Stimulated activated CD4-positive, alpha-beta T cell treated with anti-CD3 and anti-CD28 coated beads, Interleukin-1b, Interleukin-23, amount 100 ng/mL, for 1 hour (primary cell): ENCODE measurements at places on chromosomes 4 and X.

- no peak for DNase-seq
Observed at GRCh38 chr4:122873821-122874593, 47.4 kb downstream of the FGF2 start.

- DNase-seq: no peak
Observed at GRCh38 chrX:149849787-149850186, 31.2 kb upstream of the MAGEA8 start.

- no peak for DNase-seq
Observed at GRCh38 chr4:171875291-171875690, 62.1 kb downstream of the GALNTL6 start.

GRCh38 chrX:150651906-150652305 lies 41.3 kb upstream of the MTMR1 start:
- no peak for DNase-seq

GRCh38 chrX:153831429-153832150 lies 1.2 kb upstream of the PDZD4 start:
- DNase-seq: no peak

- DNase-seq: no peak
Observed at GRCh38 chrX:115226929-115227328, 7.0 kb downstream of the LRCH2 start.

DNA sequence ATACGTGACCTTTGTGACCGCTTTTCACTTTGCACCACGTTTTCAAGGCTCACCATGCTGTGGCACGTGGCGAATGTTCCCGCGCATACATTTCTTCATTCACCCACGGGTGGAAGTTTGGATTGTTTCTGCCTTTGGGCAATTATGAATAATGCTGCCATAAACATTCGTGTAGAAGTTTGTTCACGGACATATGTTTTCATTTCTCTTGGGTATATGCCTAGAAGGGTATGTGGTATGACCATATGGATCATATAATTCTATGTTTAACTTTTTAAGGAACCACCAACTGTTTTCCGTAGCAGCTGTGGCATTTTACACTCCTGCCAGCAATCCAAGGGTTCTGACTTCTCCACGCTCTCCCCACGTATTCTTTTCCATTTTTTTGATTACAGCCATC lies 60.9 kb upstream of the MXD4 start:
- no peak for DNase-seq

DNA sequence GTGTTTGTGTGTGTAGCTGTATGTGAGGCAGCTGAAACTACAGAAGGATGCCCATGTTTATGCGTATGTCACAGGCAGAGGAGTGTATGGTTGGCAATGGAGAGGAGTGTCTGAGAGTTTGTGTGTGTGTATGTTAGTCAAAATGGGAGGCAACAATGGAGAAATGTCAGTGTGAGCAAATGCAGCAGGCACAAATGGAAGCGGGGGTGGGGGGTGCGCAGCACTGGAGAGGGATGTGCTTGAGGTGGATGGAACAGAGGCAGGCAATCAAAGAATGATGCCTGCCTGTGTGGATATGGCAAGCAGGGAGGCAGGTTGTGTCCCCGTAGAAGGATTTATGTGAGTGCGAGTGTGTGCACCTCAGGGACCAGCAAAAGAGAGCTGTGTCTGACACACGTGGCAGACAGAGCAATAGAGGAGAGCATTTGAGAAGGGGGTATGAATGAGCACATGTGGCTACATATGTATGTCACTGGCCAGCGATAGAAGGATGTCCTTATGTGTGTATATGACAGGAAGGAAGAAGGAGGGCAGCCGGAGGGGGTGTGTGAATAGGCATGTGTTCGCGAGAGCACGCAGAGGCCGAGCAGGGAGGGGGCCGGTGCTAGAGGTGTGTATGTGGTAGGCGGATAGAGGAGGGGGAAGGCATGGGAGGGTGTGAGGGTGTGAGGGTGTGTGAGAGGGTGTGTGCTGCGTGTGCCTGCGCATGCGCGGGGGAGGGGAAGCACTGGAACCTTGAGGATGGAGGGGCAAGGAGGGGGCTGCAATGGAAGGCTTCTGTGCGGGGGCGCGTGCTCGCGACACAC lies 1.1 kb downstream of the PJA1 start:
- no peak for DNase-seq

DNA sequence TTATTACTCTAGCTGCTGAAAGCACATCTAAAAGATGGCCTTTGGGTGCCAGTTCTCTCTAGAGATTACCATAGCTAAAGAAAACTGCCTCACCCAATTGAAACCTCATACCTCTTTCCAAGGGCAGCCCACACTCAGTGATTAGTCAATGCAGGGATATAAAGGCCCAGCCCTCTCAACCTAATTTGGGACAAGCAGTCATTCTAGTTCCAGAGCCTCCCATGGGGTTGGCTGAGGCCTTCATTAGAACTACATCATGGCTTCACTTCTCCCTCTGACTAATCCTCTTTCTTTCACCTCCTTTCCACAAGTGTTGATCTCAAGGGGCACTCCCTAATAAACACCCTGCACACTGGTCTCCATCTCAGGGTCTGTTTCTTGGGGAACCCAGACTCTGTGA lies 38.5 kb upstream of the C1GALT1C1 start:
- no peak for DNase-seq

GRCh38 chr4:12979797-12980196 lies 504.3 kb downstream of the RAB28 start:
- DNase-seq: no peak

GRCh38 chr4:13704035-13704434 lies 76.5 kb upstream of the BOD1L1 start:
- no peak for DNase-seq

GRCh38 chr4:114481856-114482255 lies 116.8 kb upstream of the UGT8 start:
- DNase-seq: no peak

DNA sequence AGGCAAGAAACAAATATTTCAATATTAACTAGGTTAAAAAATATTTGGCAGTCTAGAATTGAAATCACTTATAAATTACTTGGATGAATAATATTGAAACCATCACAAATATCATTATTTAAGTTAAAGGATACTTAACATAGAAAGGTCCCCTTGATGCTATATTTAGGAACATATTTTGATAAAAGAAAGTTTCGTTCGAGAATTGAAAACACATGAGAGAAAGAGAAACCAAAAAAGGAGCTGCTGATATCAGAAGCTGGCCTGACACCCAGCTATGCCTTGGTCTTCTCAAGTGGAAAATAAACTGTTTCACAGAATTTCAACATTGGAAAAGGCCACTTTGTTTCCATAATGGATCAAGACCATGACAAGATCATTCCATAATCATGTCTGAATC lies 762.4 kb downstream of the DMD start:
- no peak for DNase-seq

DNA sequence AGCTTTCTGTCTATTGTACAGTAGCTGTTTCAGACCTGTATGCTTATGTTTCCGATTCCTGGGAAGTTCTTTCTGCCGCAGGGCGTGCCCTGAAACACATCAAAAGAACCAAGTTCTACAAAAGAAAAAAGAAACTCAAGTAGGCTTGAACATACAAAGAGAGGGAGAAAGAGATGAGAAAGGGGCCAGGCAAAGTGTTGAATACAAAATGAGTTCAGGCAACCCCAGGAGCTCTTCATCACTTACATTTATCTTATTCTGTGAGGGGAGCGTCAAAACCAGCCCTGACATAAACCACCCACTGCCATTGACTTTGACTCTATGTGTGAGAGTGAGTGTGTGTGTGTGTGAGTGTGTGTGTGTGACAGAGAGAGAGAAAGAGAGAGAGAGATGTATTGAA lies 26.5 kb upstream of the ATOH1 start:
- DNase-seq: no peak

DNA sequence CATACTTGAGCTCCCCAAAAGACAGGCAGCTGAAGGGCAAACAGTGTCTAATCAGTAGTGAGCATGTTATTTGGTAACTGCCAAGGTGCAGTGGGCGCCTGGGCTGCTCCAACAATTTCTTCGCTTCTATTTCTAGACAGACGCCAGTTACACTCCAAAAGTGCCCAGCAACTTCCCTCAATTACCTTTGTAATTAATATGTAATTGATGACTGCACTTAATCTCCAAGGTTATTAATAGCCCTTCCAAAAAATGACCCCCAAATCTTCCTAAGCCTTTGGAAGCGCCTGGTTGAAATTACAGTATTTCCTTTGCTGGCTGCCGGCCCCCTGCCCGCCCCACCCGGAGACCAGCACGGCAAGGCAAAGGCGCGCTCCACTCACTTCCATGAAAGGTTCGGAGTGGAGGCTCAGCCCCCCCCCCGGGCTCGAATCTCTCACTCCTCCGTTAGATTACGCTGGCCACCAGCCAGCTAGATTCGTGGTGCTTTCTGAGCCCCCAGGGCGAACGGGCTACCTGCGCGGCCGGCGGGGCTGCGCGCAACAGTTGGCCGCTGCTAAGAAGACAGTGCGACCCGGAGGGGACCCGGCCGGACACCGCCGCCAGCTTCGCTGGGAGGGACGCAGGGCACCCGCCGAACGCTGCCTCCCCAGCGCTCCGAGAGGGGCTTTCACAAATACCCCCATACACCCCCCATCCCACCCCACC lies 1.9 kb downstream of the GPC4 start:
- no peak for DNase-seq

- DNase-seq: no peak
Observed at GRCh38 chrX:138923805-138924204, 212.3 kb upstream of the FGF13 start.

DNA sequence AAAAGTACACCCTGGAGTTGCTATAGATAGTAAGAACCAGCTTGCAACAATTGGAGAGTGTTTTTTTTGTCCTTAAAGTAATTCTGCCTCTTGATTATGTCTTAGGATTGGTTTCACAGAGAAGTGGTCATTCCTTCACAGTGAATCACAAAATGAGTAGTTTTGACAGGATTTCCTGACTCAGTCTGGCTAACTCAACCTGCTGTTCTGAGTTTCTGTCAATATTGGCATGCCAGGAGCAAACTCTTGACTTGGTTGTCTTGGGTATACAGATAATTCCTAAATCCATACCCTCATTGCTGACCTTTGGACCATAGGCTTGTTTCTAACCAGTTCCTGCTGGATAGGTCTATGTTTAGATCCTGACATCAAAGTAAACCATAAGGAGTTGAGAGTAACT lies 9.4 kb downstream of the FHIP1A start:
- DNase-seq: no peak

DNA sequence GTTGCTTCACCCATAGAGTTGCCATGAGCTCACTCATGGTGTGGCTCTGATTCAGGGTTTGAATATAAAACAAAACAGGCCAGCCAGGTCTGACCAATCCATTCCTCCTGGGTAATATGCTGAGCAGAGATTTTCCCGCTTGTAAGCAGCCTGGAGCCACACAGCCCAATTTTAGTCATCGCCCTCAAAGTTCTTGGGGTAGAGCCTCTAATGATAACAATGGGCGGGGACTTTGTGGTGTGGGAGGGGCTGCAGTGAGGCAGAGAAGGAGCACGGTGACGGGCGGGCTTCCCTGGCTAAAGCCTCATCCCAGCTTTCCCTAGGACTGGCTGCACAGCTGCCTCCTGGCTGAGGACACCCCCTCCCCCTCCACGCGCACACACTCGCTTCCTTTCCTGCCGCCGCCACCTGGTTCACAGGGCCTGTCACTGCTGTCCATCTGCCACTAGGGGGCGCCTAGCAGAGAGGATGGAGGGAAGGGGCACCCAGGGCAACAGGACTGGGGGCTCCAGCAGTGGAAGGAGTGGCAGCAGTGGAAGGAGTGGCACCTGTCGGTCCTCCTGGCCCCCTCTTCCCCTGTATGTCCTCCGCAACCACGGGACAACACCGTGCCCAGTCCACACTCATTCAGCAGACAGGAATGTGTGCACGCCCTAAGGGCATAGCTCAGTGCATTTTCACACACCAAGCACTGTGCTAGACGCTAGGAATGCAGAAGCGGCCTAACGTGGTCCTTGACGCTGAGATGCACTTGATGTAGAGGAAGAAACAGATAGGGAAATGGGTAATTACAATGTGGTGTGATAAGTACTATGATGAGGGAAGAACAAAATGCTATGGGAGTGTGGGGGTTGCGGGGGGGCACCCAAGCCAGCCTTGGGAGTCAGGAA lies 26.8 kb downstream of the PRPS1 start:
- DNase-seq: peak; percentile 43

GRCh38 chr4:8394806-8395205 lies 45.7 kb downstream of the ACOX3 start:
- DNase-seq: no peak

DNA sequence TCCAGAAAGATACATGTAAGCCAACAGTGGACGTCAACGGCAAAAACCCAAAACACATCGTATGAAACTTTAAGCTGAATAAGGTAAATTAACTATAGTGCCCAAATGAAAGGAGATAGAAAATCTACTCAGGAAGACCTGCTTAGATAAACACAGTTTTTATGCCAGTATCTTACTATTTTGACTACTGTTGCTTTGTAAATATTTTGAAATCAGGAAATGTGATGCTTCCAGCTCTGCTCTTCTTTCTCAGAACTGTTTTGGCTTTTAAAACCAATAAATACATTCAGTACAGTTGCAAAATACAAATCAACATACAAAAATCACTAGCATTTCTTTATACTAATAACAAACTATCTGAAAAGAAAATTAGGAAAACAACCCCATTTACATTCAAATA lies 83.8 kb downstream of the SMARCA5 start:
- no peak for DNase-seq

- DNase-seq: no peak
Observed at GRCh38 chrX:101025126-101025525, 26.8 kb downstream of the TRMT2B start.

- no peak for DNase-seq
Observed at GRCh38 chr4:144750348-144750747, 104.4 kb downstream of the HHIP start.

GRCh38 chrX:53265771-53266574 lies 15.4 kb downstream of the IQSEC2 start:
- no peak for DNase-seq

- no peak for DNase-seq
Observed at GRCh38 chrX:9249051-9249846, 215.3 kb upstream of the FAM9B start.

GRCh38 chr4:58766763-58767162 lies 1656.6 kb upstream of the IGFBP7 start:
- DNase-seq: no peak

DNA sequence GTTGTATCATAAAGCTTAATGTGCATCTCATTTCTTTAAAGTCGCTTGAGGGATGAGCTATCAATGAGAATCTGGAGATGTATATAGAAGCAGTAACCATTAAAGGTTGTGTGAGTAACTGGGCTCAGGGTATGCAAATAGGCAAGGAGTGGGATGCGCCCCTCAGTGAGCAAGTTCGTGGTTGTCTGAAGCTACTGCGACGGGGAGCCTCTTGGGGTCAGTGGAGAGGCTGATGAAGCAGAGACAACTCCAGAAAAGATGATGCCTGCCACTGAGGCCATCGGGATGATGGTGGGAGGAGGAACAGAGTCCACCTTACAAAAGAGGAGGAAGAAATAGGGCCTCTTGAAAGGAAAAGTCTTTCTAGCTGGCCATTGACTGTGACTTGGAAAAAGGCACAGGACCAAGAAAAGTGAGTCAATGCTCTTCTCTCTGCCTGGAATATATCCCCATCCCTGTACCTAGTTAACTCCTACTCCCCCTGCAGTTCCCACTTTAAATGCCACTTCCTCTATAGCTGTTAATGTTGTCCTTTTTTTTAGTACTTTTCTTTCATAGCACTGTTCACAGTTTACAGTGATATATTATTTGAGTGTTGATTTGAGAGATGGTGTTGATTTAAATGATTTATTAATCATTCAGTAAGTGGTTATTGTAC lies 51.4 kb upstream of the LSM6 start:
- no peak for DNase-seq
